ENCODE measurements at places on chromosomes 1 and 21. TPM values are rescaled to one million over a fixed set of nuclear protein-coding genes. Genes with fewer than 3 reads are reported as not detected.

Gene PDC
- total RNA-seq = not detected

Gene AMY1B
- not detected for total RNA-seq

Gene LAMC2
- total RNA-seq = 2.8 TPM

Gene PRELP
- 4.9 TPM for total RNA-seq

GRCh38 chr1:44077421-44077820 lies 41.2 kb upstream of the KLF17 start:
- DNase-seq = peak; percentile 53

- no peak for DNase-seq
Observed at GRCh38 chr1:248800459-248800858, 25.3 kb downstream of the SH3BP5L start.

Data from fibroblast of lung (primary cell).